Cortex of kidney (tissue), 1 donor: ENCODE measurements at places on chromosomes 12 and 14.

DNA sequence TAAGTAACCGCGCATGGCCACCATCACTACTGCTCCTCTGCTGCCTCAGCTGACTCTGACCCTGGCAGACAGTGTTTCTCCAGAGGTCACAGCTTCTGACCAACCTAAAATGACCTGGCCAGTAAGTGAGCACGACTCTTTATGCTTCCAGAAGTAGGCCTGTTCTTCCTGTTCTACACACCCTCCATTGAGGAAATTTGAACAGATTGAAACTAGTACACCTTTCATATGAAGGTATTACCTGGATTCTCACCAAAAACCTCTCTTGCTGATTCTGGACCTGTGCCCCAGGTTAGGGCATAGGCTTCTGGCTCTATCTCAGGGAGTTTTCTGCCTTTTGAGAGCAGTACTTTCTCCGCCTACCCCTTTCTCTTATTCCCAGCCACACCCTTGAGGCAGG, 178.4 kb upstream of the FRMD6 start:
- DNase-seq: no peak

GRCh38 chr12:124841558-124841945, 22.1 kb downstream of the SCARB1 start:
- no peak for DNase-seq

DNA sequence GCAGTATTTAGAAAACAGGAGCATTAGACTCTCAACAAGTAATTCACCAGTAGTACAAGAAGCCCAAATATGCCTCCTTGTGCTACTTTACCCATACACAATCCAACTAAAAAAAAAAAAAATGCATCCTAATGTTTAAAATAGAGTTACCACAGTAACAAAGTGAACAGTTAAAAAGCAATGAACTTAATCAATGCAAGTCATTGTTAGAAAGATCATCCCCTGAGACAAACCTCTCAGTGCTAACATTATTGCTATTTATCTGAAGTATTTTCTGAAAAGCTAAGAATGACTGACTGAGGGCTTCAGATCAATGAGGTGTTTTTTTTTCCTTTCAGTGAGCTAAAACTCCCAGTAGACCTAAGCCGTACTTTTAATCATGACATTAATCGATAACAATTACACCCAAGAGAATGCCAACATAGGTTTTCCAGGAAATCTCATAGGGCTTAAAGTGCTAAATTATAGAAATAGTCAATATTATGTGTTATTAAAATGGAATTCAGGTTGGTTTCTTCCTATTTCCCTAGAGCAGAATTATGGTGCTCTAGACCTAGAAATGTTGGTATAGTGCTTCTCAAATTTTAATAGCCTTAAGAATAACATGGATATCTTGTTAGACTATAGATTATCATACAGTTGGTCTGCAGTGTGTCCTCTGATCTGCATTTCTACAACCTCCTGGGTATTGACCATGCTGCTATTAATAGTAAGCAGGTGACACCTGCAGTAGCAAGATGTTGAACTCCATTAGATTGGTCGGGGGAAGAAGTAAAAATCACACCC, 123.0 kb downstream of the PRKD1 start:
- DNase-seq: no peak

- no peak for DNase-seq
These were observed 26.2 kb downstream of the DIO3 start for GRCh38 chr14:101587441-101587911.

GRCh38 chr12:47121146-47121545, 41.4 kb upstream of the AMIGO2 start:
- DNase-seq: no peak

GRCh38 chr14:105400016-105400415, 1.7 kb downstream of the TEX22 start:
- no peak for DNase-seq

GRCh38 chr12:77760271-77761025, 70.2 kb upstream of the NAV3 start:
- DNase-seq: no peak

- no peak for DNase-seq
These were observed 53.3 kb downstream of the RBM19 start for GRCh38 chr12:113912760-113913329.

- DNase-seq: no peak
These were observed 110.8 kb downstream of the EMP1 start for GRCh38 chr12:13307143-13307816.

DNA sequence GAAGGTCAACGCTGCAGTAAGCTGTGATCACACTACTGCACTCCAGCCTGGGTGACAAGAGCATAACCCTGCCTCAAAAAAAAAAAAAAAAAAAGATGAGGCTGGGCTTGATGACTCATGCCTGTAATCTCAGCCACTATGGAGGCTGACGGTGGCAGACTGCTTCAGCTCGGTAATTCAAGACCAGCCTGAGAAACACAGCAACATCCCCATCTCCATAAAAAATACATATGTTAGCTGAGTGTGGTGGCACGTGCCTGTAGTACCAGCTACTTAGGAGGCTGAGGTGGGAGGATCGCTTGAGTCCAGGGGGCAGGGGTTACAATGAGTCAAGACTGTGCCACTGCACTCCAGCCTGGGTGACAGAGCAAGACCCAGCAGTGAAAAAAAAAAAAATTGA, 50.4 kb downstream of the GXYLT1 start:
- no peak for DNase-seq

- DNase-seq: no peak
These were observed 22.8 kb downstream of the ARMH4 start for GRCh38 chr14:58129208-58129607.

DNA sequence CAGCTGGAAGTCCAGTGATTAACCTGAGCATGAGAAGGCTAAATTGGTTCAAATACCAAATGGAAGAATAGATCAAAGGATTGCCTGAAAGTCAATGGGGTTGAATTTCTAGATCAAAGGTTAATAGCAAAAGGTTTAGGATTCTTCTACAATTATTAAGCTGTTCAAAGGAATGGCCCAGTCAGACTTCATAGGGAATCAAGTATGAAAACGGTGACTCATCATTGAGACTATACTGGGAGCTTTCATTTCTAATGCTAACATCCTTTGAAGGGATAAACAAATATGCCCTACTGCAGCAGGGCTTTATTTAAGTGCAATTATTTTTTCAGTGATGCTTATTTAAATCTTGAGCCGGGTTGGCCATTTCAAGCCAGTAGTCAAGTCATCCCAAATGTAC, 152.8 kb downstream of the RIMBP2 start:
- DNase-seq: no peak

- DNase-seq: no peak
These were observed 431.9 kb downstream of the BCL11B start for GRCh38 chr14:98840091-98840490.

DNA sequence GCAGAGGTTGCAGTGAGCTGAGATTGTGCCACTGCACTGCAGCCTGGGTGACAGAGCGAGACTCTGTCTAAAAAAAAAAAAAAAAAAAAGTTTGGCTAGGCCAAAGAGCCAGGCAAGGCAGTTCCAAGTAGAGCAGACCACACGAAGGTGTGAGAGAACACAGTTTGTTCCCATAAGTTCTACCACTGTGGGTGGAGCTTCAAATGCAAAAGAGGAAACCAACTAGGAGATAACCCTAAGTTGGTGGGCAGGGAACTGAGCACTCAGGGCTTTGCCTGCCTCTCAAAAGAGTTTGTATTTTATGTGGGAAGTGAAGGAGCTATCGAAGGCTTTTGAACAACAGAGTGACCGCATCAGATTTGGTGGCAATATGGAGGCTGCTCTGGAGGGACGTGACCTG, 15.1 kb downstream of the SOCS2 start:
- no peak for DNase-seq

GRCh38 chr12:8823565-8824300, 1.3 kb downstream of the A2ML1 start:
- no peak for DNase-seq

DNA sequence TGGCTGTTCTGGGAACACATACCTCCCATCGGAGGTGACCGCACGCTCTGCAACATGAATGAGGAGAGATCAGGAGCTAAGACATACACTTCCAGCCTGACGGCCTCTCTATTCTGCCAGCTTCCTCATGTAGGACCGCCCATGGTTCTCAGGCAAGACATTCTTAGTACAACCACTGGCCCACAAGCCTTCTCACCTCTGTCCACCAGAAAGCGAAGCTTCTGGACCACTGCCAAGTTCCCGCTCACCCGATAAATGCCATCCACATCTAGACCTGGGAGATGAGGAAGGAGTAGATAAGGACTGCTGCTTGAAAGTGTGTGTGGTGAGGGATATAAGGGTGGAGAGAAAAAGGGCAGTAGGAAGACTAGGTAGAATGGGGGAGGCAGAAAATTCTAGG, 5.2 kb downstream of the ARHGAP9 start:
- DNase-seq: no peak

- no peak for DNase-seq
These were observed 125.8 kb downstream of the CCDC91 start for GRCh38 chr12:28316049-28316448.

GRCh38 chr14:99571303-99571986, 32.6 kb downstream of the CCDC85C start:
- no peak for DNase-seq

- no peak for DNase-seq
These were observed 162.2 kb downstream of the TPH2 start for GRCh38 chr12:72100854-72101253.

- no peak for DNase-seq
These were observed 46.9 kb downstream of the BEGAIN start for GRCh38 chr14:100540141-100540925.

GRCh38 chr14:51539571-51540037, 112.1 kb upstream of the FRMD6 start:
- DNase-seq: no peak

DNA sequence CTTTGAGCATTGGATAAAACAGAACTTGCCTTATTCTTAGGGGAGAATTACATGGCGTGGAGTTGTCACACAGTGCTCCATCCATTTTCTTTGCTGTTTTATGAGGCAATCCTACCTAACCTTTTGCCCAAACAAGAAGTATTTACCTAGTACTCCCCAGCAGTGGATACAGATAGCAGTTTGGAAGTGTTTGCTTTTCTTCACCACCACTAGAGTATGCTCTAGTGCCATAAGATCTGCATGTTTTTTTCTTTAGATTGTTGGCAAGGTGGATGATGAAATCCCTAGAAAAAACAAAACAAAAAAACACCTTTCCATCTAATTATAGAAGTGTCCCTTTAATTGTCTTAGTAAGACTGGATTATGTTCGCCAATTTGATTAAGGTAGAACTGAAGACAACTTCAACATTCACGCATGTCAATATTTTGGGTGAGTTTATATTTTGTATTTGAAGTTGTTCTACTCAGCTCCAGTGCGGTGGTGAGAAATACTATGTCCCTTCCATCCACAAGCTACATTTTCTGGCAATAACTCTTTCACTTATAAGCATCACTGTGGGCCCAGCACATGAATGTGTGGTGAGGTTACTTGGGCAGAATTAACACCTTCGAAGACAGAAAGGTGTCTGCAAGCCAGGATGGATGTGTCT, 23.6 kb upstream of the TMEM260 start:
- no peak for DNase-seq

GRCh38 chr12:65944637-65945036, 120.4 kb downstream of the HMGA2 start:
- no peak for DNase-seq

- DNase-seq: no peak
These were observed 398.5 kb downstream of the LRIG3 start for GRCh38 chr12:58521796-58522195.

- DNase-seq: no peak
These were observed 24.7 kb downstream of the TRAPPC6B start for GRCh38 chr14:39145266-39145966.

- no peak for DNase-seq
These were observed 76.4 kb upstream of the FAR2 start for GRCh38 chr12:29072631-29073030.

DNA sequence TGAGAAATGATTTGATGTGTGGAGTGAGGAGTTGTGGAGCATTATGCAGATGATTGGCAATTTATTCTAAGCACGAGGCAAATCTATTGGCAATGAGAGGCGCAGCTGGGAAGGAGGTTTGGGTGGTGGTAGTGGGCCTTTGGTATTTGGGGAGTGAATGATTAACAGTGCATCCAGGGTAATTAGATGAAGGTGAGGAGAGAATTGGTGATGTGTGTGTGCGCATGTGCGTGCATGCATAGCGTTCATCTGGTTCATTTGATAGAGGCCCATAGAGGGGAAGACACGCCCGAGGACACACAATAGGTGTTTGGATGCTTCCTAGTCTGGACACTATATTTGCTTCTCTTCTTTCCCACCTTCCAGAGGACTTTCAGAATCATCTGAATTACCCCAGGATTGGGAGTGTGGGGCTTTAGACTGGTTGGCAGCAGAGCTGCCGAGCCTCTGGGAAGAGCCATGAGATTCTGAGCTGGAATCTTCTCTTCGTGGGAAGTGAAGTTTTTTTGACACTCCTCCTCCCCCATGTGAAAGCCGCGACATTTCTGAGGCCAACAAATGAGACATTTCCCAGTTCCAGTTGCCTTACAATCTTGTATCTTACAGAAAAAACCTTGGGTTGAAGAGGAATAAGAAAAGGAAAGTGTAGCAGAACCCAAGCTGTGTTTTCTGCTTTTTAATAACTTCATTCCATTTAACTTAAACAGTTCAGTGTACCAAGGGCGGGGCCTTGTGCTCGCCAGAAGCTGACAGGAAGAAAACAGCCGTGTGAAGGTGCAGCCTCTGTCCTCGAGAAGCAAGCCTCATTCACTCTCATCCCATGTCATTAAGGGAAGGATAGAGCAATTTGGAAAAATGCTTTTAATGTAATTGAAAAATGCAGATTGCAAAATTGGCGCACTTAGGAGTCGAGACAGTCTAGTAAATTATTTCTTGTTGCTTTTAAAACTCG, 65.2 kb downstream of the SLC25A47 start:
- no peak for DNase-seq

DNA sequence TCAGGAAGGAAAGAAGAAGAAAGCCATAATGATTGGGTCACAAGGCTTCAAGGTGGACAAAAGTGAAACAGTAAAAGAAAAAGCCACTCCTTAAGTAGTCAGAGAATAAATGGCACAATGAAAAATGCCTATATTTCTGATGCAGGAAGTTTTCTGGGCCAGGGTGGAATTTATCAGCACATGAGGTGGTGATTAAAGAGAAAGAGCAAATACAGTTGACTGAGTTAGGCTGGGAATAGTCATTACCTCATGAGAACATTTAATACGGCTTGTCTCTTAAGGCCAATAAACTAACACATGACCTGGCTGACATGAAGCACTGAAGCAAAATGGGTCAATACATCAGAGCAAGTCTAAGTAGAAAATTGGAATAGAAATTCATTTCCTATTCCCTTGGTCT, 499.7 kb downstream of the TMTC2 start:
- DNase-seq: no peak

DNA sequence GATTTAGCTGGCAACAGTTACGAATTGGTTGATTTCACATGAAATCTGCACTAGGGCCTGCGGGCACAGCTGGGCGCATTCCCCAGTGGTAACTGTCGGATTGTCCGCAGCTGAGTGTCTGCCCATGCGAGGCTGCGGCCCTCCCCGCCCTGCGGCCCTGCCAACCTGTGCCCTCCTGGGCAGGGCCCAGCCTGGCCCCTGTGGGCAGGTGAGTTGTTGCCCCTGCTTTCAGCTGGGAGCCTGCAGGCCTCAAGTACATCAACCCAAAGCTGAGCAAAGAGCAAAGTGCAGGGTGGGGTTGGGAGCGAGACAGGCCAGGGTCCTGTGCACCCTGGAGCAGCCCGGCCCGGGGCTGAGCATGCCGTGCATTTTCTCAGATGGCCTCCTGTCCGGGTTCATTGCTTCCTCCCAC, 89.1 kb downstream of the ADGRD1 start:
- no peak for DNase-seq

- DNase-seq: no peak
These were observed 102.8 kb downstream of the PTPRB start for GRCh38 chr12:70534466-70534865.

- DNase-seq: no peak
These were observed 37.3 kb downstream of the GPR135 start for GRCh38 chr14:59427653-59428580.
